ENCODE measurements at places on chromosomes 5 and 9.
A peak's percentile ranks its signal among the peaks of the same experiment; 100 is the strongest.

DNA sequence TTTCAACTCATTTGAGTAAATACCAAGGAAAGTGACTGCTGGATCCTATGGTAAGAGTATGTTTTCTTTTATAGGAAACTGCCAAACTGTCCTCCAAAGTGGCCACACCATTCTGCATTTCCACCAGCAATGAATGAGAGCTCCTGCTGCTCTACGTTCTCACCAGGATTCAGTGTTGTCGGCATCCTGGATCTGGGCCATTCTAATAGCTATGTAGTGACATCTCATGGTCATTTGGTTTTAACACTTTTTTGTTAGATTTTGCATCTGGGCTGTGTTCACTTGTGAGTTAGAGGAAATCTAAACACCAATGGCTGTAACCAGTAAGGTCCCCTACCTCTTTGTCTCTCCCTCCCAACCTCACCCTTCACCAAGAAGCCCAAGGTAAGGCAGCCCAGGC, 115.9 kb downstream of the ATPSCKMT start:
- no peak for DNase-seq

DNA sequence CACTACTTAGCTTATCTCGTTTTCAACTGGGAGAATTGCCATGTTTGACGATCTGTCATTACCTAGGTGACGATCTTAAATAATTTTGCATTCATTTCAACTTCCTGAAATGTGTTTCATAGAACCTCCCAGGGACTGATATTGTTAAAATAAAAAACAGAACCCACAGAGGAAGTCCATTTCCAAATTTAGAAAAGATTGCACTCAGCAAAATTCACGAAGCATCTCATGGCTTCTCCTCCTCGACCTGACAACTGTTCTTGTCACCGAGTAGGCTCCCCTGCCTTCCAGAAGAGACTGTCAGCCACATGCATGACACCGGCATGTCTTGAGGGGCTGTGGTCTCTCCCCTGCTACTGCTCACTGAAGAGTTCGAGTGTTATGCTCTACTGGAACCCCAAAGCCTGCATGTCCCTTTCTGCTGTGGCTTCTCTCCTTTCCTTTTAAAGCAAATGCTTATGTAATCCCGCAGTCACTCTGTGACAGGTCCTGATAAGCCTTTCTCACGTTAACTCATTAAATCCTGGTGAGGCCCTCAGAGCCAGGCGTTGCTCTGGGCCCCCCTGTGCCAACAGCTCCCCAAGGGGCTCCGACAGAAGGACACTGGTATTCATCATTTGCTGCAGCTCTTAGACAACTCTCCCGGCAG, 26.8 kb upstream of the ANKRD33B start:
- no peak for DNase-seq

DNA sequence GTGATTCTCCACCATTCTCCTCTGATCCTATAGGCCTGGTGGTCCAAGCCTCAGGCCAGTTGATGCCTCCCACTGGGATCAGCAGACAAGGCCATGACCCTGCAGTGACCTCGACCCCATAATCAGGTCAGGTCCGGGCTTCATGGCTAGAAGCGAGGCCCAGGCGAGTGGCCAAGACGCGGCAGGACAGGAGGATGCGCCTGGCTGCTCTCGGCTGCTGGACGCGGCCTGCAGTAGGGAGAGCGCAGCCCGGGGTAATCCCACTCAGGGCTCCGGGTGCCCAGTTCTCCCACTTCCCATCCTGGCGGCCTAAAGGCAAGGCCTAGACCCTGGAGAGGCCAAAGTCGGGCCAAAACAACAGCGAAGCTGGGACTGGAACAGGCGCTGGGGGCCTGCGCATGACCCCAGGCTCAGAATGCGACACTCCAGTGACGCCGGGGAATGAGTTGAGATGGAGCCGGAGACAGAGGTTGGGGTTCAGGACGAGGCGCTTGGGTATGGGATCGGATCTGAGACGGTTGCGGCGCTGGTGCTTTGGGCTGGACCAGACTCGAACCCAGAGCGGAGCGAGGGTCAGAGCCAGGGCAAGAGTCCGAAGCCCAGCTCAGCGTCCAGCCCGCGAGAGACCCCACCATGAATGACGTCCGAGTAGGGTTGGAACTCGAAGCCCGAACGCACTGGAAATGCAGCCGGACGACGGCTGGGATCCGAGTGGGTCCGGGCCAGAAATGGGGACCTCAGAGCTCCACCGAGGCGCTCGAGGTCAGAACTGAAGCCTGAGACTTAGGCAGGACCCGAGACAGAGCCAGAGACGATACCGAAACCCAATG, 3.2 kb downstream of the LHX6 start:
- no peak for DNase-seq

DNA sequence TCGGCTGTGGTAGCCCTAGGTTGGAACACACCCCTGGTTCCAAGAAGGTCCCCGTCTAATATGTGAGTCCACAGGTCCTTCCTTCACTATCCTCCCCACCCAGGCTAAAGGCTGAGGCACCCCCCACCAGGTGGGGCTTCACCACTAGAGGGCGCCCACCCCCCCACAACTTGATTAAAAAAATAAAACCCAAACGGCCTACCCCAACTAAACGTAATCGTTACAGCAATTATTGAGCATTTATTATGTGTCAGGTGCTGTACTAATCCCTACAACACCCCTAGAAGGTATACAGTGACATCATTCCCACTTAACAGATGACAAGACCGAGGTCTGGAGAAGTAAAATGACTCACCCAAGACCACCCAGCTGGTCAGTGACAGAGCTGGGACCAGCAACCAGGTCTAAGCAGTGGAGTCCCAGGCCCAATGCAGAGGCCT, 65.0 kb downstream of the FGF18 start:
- DNase-seq, result peak; percentile 53

DNA sequence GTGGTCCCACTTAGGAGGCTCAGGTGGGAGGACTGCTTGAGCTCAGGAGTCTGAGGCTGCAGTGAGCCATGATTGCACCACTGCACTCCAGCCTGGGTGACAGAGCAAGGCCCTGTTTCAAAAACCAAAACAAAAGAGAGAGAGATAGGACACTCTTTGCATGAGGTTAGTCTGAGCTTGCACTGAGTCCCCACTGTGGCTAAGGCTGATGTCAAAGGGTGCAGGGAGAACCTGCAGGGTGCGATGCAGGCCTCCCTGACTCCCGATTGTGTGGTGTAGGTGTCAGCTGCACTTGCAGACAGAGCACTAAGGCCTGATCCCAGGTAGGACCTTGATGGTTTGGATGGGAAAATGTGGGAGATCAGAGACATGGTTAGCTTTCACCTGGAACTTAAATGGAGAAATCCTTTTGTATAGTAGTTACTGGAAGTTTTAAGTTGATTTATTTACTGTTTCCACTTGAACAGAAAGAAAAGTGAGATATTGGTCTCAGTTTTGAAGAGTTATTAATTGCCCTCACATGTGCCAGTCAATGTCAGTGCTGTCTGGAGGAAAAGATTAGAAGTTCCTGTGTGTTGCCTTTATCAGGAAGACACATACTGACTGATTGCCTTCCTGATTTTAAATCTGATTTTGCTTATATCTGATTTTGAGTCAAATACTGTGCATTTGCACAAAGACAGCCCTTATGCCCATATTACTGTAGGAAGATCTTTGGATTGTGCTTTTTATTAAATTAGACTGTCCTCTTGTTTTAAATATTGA, 260.0 kb downstream of the MAST4 start:
- no peak for DNase-seq

GRCh38 chr5:96868603-96869371, 7.5 kb upstream of the ERAP2 start:
- peak; percentile 49 for DNase-seq

GRCh38 chr5:82274343-82275211, 3.6 kb downstream of the RPS23 start:
- DNase-seq, result no peak

DNA sequence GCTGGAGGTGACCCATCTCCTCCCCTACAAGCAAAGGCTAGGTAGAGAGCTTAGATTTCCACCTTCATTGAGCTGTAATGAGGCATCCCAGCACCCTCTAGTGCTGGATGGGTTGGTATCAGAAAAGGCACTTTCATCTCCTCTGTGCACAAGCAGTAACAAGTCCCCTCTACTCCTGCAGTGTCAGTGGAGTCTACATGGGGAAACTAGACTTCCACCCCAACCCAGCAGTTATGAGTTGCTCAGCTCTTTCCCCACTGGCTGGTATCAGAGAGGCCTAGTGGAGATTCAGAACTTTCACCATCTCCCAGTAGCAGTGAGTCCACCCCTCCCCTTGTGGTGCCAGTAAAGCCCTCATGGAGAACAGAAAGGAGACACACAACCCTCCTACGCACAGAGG, 17.9 kb downstream of the FCN1 start:
- no peak for DNase-seq

GRCh38 chr5:168898247-168898911, 319.2 kb upstream of the PANK3 start:
- no peak for DNase-seq

DNA sequence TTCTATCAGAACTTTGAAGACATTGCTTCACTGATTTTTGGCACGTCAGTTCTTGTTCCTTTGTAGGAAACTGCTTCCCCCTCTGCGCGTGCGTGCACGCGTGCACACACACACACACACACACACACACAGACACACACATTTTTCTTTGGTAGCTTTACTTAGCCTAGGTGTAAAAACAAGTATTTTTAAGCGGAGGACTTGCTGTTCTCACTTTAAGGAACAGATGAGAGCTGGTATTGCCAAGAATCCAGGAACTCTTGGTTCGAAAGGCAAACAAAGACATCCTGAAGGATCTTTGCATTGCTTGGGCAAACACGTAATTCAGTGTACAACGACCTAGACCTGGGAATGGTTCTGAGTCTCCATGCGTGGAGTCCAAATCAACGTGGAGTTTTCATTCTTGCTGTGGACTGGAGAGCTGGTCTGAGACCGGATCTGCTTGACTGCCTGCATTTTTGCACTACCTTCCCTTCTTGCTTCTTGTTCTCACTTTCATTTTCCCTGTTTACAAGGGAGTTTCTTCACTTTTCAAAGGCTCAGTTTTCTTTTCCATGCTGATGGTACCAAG, 8.2 kb downstream of the TMEM268 start:
- DNase-seq, result no peak

DNA sequence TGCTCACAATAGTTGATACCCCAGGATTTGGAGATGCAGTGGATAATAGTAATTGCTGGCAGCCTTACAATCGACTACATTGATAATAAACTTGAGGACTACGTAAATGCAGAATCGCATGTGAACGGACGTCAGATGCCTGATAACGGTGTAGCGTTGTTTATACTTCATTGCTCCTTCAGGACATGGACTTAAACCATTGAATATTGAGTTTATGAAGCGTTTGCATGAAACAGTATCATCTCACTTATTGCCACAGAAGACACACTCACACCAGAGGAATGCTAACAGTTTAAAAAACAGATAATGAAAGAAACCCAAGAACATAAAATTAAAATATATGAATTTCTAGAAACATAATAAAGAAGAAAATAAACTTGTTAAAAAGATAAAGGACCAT, 101.6 kb downstream of the GABBR2 start:
- DNase-seq, result no peak

- no peak for DNase-seq
Observed at GRCh38 chr9:82923092-82923911, 139.6 kb downstream of the RASEF start.

GRCh38 chr9:105023788-105024187, 95.8 kb upstream of the ABCA1 start:
- DNase-seq, result no peak

DNA sequence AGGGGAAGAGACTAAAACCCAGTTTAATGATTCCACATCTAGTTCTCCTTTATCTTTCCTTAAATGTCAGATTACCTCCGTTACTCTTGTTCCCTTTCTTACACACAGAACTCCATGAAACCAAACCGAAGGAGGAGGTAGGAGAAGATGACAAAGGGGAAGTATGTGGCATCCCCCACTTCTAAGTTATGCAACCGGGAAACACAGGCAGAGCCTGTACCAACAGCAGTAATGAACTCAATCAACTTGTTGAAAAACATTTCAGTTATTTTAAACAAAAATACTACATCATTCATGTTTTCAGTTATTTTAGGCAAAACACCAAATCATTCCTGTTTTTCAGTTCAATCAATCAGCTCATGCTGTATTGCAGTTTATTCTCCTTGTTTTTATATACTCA, 101.8 kb downstream of the PCSK1 start:
- DNase-seq, result no peak

GRCh38 chr9:10612641-10613398, at the start of gene PTPRD:
PTPRD (minus strand) TSS chr9:10613002.
- no peak for DNase-seq

DNA sequence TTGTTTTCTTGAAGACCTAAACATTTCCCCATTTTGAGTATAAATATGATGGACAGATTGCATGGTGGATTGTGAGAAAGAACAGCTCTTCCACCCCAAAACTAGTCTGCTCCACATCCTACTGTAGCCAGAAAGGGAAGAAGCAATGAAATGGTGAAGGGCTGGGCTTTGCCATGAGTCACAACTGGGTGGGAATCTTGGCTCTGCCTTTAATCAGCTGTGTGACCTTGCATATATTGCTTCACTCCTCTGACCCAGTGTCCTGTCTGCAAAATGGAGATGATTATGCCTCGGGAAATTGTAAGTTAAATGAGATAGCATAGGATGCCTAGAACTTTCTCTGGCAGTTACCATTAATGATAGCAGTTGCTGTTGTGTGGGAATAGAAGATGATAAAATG, 101.9 kb downstream of the PDE8B start:
- DNase-seq, result no peak

DNA sequence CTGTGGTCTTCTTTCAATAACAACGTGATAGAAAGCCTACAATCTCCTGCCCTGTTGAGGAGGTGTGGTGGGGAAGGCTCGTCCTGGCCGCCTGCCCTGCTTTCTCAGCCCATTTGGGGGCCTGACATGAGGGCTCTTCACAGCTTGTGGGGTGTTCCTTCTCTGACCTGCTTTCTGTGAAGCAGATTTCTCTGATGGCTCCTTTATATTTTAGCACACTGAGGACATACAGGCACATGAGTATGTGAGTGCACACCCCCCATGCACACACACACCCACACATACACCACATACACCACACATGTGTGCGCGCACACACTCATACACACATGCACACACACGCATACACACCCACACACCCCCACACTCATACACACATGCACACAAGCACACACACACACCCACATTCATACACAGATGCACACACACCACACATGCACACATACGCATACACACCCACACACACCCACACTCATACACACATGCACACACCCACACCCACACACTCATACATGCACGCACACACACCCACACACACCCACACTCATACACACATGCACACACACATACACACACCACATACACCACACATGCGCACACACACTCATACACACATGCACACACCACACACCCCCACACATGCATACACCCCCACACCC, 117.5 kb downstream of the COL5A1 start:
- DNase-seq, result no peak

GRCh38 chr5:168917947-168918600, 338.9 kb upstream of the PANK3 start:
- no peak for DNase-seq

DNA sequence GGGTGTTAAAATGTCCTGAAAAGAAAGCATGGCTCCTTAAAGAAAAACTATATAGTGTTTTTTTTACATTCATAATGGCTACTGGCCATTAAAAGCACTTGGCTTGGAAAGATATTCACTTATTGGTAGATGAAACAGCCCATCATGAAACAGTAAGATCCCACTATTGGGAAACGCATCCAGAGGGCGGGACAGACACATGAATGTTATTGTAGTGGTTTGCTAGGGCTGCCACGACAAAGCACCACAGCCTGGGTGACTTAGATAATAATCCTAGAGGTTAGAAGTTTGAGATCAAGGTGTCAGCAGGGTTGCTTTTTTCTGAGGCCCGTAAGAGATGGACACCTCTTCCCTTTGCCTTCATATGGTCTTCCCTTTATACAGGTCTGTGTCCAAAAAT, 139.4 kb upstream of the ANKH start:
- DNase-seq, result no peak

Data from hematopoietic multipotent progenitor cell treated with erythropoietin and hydrocortisone succinate and interleukin-3 and kit ligand, for 17 days (in vitro differentiated cells).